ENCODE measurements at places on chromosomes 7 and 10.

DNA sequence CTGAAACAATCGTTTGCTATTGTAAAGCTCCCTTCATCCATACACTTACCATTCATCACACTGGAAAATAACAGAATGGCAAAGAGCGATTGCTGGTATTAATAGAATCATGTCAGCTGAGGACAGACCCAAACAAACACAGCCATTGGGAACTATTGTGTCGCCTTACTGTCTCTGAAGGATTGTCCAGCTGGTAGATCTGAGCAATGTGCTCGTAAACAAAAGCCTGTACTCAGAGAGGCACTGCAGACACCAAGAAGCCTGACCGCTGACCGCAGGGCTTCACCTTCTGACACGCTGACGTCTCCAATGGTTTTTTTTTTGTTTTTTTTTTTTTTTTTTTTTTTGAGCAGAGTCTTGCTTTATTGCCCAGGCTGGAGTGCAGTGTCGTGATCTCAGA lies 151.0 kb upstream of the FRMD4A start:
- no peak for DNase-seq

GRCh38 chr10:95303535-95303934 lies 12.7 kb upstream of the PDLIM1 start:
- DNase-seq = peak; percentile 75

- DNase-seq = no peak
Observed at GRCh38 chr7:91995391-91996105, 54.9 kb downstream of the AKAP9 start.

DNA sequence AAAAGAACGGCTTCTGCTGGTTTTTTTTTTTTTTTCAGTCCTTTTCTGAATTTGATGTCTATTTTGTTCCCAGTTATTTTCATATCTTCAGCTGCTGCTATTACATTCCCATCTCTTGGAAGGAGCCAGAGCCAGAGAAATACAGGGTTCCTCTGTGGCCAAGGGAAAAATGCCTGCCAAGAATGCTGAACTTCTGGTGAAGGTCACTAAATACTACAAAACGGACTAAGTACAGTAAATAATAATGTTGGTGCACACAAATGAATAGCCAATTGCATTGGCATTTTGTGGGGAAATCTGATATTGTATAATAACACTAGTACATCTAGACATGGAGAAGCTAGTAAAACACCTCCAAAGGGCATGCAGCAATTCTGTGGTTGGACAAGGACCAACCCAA lies 56.3 kb upstream of the ZEB1 start:
- DNase-seq = peak; percentile 60

GRCh38 chr7:36228039-36228438 lies 75.0 kb downstream of the EEPD1 start:
- no peak for DNase-seq

DNA sequence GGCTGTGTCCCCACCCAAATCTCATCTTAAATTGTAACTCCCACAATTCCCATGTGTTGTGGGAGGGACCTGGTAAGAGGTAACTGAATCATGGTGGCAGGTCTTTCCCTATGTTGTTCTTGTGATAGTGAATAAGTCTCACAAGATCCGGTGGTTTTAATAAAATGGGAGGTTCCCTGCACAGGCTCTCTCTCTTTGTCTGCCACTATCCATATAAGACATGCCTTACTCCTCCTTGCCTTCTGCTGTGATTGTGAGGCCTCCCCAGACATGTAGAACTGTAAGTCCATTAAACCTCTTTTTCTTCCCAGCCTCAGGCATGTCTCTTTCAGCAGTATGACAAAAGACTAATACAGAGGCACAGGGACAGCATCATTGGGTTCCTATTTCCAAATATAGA lies 381.2 kb downstream of the SFMBT2 start:
- no peak for DNase-seq

GRCh38 chr10:110829721-110830410 lies 41.9 kb upstream of the PDCD4 start:
- DNase-seq = no peak

GRCh38 chr10:3136336-3136735 lies 36.2 kb downstream of the PITRM1 start:
- DNase-seq = no peak

- DNase-seq = peak; percentile 52
Observed at GRCh38 chr7:101363734-101364374, 1.2 kb downstream of the COL26A1 start.

DNA sequence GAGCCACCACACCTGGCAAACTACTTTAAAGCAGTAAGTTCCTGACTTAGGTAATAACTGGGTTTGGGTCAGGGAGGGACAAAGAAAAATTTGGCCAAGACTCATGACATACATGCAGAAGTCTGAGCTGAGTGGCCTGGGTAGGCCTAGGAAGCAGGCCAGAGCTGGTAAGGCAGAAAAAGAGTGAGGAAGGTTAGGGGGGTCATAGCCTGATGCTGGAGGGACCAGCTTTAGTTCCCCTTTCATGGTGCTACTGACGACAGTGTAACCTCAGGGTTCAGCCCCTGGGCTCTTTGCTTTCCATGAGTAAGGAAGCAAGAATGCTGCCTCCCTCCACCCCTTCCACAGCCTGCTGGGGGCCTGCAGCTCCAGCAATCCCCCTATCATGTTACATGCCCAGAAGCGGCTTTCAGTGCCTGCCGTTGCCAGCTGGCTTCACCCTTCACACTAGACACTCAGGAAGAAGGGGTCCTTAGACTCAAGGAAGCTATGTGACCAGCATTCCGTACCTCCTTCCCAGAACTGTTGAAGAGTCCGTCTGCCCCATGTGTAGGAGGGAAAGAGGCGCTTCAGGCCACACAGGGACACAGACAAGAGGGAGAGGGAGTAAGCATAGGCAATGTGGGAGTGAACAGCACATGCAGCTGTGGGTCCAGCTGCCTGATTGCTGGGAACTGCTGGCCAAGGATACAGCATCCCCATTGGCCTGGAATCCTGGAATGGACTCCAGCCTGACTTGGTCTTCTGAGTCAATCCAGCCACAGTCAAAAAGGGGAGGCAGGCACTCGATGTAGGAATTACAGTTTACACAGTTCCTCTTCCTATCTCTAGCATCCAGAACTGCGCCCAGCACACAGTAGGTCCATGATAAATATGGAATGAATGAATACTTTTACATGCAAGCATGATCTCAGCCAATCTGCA lies 4.1 kb upstream of the PLAU start:
- peak; percentile 97 for DNase-seq

GRCh38 chr7:128745706-128746105 lies 6.5 kb downstream of the CALU start:
- no peak for DNase-seq

DNA sequence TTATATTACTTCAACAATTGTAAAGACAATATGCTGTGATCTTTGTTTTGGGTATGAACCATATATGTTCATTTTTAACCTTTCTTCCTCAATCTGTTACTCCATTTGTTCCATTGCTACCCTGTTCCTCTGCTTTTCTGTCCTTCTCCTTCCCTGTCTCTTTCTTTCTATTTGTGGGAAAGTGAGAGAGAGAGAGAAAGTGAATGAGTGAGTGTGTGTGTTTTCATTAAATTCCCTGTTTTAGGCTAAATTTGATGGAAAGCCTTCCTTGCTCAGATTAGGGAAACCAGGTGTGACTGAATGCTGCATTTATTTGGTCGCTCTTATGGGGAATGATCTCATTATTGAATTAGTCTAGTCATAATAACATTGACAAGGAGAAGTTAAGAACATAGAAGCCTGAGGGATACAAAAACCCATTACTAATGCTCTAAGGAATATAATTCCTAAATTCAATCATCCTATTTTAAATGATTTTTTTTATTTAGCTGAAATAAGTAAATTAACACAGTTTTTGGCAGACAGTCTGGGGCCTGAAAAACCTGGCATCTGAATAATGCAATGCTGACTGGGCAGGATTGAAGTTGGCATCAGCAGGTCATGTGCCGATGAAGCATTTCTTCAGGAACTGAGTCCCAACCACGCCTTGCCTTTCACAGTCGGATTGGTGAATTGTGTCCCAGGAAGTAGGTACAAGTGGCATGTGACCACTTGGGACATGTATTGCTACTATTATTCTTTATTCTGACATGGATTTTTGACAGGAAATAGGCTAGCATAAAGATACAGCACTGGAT lies 117.6 kb upstream of the LRGUK start:
- DNase-seq = no peak

DNA sequence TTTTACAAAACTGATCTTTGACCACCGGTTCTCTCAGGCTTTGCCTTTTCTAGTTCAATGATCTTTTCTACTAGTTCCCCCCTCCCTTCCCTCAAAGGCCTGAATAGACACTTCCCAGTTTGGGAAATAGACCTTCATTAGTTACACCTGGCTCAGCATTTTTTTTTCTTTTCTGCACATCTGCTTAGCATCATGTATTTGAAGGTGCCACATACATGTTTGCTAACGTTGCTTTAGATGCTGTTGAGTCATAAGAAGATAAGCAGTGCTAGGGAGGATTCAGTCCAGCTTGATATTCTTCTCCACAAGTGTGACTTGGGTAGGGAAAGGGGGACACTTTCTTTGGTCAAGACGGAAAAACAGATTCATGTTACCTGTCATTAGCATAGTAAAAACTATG lies 78.3 kb downstream of the BICC1 start:
- DNase-seq = no peak

DNA sequence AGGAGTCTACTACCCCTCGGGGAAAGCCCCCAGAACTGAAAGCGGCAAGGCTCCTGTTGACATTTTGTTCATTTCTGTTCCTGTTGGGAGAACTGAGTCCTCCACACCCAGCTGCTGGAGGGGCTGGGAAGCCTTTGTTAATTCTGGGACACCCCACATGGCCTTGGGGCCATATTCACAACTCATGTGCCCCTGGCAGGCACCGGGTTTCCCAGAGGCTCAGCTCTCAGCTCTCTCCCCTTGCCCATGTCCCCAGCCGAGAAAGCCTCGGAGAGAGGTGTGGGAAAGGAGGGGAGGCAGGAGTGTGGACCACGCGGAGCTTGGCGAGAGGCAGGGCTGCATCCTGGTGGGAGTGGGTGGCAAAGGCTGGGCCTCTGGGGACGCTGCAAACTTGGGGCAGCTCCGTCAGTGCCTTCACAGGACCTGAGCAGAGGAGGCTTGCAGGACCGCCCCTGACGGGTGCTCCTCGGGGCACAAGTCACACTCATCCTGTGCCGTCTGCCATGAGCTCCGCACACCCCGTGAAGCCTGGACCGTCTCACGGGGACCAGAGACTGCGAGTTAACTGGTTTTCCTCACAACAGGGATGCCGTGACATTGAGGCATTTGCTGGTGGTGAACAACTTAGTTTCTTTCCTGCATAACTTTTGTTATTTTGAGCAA lies 140.9 kb downstream of the DNAJB6 start:
- no peak for DNase-seq

DNA sequence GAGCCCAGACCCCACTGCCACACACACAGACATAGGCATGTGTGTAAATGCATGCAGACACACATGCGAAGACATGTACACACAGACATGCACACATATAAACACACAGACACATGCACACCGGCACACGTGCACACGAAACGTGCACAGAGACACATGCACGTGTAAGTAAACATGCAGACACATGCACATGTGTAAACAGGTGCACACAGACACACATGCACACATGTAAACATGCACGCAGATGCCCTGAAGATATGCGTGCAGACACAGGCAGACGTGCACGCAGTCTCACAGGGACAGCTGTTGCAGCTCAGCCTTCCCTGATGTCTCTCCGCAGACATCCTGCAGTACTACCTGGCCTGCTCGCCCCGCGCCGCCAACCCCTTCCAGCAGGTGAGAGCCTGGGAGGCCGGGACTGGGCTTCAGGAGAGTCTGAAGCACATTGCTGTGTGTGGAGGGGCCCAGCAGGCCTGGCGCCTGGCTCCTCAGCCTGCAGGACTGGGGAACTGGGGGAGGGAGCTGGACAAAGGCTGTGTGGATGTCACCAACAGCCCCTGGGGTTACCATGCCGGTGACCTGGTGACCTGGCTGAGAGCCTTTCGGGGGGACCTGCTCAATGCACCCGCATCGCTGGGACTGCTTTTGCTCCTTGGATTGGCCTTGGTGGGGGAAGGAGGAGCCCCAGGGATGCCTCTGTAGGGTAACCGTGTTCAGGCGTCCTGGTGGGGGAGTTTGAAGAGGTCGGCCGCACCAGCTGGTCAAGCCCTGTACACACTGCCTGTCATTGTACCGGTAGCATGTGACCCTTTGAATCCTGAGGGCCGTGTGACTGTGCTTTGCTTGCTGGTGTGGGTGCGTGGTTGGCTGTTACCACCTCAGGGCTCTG lies 20.3 kb downstream of the TTYH3 start:
- no peak for DNase-seq

- no peak for DNase-seq
Observed at GRCh38 chr10:105140600-105140999, 499.5 kb downstream of the SORCS3 start.

DNA sequence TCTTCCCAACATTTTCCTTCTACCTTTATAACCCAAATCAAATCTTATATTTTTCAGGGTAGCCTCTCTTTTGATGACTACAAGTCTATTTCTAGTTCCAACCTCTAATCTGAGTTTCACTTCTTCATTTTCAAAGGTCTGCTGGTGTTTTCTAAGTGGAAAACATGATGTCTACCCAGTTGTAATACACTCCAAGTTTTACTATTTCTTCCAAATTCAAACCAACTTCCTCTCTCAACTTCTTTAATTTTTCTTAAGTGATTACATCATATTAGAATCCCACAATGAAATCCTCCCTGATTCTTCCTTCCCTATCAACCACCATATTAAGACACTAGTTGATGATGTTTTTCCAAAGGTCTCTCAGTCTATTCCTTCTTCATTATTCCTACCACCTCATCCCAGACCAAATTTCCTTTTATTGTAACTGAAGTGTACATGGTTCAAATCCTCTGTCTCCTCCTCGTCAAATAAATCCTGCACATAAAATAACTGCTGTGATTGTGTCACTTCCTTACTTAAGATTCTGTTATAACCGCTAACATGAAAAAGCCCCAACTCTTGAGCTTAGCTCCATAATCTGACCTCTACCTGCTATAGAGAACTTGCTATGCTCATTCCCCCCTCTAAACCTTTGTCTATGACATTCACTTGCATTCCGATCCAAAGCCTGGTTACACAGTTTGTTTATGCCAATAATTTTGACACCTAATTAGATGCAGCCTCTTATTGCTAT lies 12.7 kb downstream of the TAS2R38 start:
- no peak for DNase-seq

- no peak for DNase-seq
Observed at GRCh38 chr7:157876469-157877285, 539.9 kb downstream of the DNAJB6 start.

DNA sequence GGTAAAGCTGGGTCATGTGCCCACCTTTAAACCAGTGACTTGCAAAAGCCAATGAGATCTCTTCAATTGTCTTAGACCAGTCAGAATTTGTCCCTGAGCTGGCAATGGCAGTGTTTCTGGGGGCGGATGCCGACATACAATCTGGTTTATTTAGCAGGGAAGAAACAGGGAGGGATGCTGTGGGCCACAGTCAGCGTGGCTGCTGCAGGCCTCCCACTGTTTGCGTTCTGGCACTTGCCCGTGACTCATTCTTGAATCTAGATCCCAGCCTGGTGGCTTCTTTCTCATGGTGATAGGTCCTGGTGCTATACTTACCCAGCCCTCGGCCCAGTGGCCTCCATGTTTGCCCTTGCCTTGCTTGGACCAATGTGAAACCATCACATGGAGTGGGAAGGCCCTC lies 3.1 kb upstream of the CPA1 start:
- DNase-seq = no peak

- DNase-seq = no peak
Observed at GRCh38 chr7:36633377-36633776, 90.9 kb downstream of the AOAH start.

All from fibroblast of skin of right biceps (primary cell).